Mucosa of descending colon (tissue), 3 donors: ENCODE measurements at places on chromosomes 13 and 19.

- DNase-seq, result no peak
Observed at GRCh38 chr19:34109596-34109995, 62.7 kb upstream of the LSM14A start.

GRCh38 chr19:32581705-32582179 is 752 bp downstream of the PDCD5 start:
- peak; percentile 41 for DNase-seq

- DNase-seq, result no peak
Observed at GRCh38 chr13:59300355-59301173, 863.2 kb downstream of the DIAPH3 start.

GRCh38 chr19:48668332-48668731 is 4.5 kb downstream of the NTN5 start:
- no peak for DNase-seq

DNA sequence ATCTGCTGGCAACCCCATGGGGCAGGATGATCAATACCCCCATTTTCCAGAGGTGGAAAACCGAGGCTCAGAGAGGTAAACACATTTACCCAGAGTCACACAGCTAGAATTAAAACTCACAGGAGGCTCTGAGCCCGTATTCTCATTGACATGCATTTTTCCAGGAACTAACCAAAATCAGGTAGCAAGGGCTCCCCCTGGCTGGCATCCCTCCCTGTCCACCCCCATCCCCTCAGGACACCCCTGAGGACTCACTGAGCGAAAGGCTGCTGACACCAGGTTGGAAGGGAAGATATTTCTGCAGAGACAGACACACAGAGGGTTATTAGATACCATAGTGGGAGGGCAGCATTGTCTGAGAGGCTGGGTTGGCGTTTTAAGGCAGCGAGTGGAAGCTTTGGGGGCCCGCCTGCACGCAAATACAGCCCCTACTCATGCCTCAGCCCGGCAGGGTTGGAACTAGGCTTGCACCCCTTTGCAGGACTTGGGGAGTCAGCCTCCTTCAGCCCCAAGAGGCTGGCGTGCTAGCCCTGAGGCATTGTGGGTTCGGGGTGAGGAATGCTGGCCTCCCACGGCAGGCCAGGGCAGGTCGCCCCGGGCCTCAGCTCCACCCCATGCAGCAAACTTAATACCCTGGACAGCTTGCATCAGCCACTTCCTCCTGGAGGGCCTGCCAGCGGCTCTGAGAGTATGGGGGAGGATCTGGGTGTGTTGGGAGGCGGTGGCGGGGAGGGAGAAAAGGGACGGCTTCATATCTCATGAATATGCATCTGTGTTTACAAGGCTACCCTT is 3.9 kb downstream of the SLC1A5 start:
- peak; percentile 90 for DNase-seq

DNA sequence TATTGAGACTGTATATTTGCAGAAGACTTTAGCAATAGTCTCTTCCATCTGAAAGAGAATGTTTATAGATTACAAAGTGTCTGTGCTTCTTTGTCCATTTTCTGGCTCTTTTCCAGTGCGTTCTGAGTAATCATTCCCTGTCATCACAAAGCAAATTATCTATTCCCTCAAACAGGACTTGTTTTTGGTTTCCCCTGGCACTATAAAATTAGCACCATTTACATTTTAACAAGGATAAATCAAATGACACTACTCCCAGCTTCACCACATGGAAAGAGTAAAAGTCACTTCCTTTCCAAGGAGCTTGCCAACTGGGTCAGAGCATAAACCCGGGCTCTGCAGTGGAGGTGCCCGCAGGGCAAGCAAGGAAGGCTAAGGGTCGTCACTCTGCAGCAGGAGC is 88.1 kb downstream of the SHISA2 start:
- DNase-seq, result no peak

DNA sequence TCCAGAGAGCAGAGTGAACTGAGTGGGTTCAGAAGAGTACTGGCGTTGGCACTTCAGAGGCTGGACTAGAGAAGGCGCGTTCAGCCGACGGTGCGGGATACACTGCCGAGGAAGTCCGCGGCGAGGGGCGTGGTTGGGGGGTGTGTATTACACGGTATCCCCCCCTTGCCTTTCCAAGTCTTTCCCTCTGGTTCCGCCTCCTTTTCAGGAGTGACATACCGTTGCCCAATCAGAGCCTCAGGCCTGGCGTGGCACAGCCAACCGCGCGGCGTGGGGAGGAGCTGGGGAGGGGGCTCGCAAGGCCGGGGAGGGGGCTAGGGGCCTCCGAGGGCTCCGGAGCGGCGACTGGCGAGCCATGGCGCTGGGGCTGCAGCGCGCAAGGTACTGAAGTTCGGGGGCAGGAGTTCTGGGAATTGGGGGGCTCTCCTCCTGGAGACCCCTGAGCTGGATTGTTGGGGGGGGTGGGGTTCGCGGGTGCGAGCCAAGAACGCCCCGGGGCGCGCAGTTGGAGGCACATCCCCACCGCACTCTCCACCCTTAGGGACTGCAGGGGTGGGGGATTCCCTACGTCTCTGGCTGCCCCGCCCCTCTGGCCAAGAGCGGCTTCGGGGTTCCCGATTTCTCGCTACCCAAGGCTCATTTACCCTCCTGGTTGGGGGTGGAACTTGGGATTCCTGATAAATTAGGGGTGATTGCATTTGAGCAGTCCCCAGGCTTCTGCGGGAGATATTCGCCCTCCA is at the start of gene HIF3A:
Gene HIF3A (plus strand): TSS at position 321 of the 740 bp plus-strand sequence. CDS start 35 bp downstream, at position 356.
- peak; percentile 81 for DNase-seq

- no peak for DNase-seq
Observed at GRCh38 chr19:52221831-52222375, 32.1 kb downstream of the PPP2R1A start.

DNA sequence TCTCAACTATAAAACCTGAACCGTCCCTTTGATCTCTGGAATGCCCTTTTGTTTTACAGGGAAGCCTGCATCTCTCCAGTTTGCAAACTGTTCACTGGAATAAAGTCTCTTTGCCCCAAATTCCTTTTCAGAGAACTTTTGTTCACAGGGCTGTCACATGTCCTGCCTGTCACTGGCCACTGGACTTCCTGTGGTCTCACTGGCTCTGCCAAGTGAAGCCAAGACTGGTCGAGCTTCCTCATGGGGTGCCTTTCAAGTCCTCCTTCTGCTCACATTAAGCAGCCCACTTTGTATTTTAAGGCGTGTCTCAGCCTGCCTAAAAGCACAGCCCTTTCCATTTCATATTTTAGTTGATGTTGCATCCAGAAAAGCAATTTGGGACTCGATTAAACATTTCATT is 215.7 kb downstream of the KATNAL1 start:
- DNase-seq, result no peak

- DNase-seq, result no peak
Observed at GRCh38 chr13:51603716-51604115, 19.5 kb downstream of the WDFY2 start.

DNA sequence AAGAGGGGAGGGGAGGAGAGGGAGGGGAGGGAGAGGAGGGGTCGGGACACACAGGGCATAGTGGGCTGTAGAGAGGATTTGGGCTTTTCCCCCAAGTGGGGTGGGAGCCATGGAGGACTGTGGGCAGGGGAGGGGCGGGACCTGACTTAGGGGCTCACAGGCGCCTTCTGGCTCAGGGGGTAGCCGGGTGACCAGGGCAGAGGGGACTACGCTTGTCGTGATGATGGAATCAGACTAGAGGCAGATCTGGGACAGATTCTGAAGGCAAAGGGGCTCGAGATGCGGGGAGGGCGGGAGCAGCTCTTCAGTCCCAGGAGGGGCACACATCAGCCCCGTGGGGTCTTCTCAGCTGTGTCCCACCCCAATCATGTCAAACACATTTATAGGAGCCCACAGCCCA is 13.5 kb downstream of the NDUFA11 start:
- DNase-seq, result no peak

DNA sequence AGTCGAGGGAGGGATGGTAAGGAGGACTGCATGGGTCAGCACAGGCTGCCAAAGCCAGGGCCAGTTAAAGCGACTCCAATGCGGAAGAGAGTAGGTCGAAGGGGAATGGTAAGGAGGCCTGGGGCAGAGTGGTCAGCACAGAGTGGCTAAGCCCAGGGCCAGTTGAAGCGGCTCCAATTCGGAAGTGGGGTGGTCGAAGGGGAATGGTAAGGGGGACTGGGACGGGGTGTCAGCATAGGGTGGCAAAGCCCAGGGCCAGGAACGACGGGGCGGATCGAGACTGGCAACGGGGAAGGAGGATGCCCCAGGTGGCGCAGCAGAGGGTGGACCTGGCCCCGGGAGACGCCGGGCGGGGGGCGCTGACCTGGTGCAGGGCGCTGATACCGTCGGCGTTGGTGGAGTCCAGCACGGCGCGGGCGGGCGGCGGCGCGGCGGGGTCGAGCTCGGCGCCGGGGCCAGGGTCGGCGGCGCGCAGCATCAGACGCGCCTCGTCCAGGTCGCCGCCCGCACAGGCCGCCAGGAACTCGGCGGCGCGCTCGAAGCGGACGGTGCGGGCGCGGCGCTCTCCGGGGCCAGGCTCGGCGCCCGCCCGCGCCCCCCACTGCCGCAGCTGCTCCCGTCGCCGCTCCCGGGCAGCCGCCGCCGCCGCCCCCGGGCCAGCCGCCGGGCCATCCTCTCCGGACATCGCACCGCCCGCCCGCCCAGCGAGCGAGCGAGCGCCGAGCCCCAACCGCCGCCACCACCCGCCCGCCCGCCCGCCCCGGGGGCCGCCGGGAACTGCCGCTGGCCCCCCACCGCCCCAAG is at the start of gene PPP1R12C:
Gene PPP1R12C (minus strand): TSS at position 779 of the 804 bp plus-strand sequence. CDS start 94 bp downstream, at position 685.
- peak; percentile 68 for DNase-seq

DNA sequence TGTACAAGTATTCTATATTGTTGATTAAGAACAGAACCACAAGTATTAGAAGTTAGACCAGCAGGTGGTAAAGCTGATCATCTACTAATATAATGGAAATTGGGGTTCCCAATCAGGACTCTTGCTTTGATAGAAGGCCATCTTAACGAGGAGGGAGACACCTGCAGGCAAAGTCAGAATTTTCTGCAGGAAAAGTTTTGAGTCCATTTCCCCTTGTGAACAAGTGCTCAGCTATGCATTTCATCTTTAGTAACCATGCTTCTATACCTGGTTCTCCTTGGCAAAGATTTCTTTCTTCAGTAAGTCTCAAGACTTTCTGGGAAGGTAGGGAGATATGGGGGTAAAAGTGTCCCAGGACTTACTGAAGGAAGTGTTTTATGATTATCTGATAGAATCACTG is 36.1 kb upstream of the USPL1 start:
- DNase-seq, result peak; percentile 40

- DNase-seq, result no peak
Observed at GRCh38 chr19:12098040-12098439, 33.5 kb downstream of the ZNF844 start.

GRCh38 chr13:108816375-108816774 is 187.0 kb downstream of the MYO16 start:
- no peak for DNase-seq

GRCh38 chr19:19531951-19532805 is 3.5 kb downstream of the YJEFN3 start:
- DNase-seq, result peak; percentile 92

GRCh38 chr13:46595136-46595884 is 42.3 kb downstream of the LRCH1 start:
- DNase-seq, result no peak

DNA sequence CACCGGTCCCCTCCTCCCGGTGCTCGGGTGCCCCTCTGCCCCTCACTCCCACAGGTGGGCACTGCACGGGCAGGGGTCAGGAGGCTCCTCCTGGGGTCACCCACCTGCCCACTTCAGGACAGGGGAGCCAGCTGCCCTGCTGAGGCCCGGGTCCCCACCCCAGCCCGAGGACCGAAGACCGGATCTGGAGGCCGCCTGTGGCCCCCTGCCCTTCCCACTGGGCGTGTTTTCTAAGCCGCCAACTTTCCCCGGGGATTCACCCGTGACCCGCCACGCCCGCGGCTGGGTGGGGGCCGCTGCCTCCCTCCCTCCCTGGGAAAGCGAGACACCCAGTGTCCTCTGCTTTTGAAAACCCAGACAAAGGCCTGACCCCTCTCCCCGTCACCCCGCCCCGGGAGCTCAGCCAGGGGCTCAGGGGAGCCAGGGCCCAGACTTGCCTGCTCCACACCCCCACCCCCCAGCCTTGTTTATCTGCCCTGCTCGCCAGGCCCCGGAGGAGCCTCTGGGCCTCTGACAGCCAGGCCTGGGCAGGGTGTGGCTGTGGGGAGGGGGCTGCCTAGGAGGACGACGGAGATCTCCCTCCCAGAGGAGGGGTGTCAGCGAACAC is 1.3 kb downstream of the PALM start:
- no peak for DNase-seq

- peak; percentile 94 for DNase-seq
Observed at GRCh38 chr19:45677351-45678230, 9.6 kb downstream of the GIPR start.

DNA sequence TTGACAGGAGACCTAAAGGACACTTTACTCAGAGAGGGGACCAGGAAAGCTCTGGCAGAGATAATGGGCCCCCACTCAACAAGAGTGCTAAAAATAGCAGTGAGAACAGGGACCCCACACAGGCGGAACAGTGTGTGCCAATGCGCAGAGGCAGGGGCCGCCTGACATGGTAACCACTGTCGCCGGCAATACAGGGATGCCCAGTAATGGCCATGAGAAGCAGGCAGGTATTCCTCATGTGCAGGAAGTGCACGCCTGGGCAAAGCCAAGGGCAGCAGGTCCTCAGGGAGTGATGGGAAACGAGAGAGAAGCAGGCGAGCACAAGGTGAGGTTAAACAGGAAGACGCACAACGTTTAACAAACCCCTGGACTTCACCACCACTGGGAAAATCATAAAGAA is 757.1 kb downstream of the LIG4 start:
- no peak for DNase-seq

GRCh38 chr13:33284916-33285315 is 639 bp downstream of the STARD13 start:
- DNase-seq, result no peak

GRCh38 chr19:41776700-41777099 is 19.7 kb upstream of the CEACAM3 start:
- DNase-seq, result no peak

DNA sequence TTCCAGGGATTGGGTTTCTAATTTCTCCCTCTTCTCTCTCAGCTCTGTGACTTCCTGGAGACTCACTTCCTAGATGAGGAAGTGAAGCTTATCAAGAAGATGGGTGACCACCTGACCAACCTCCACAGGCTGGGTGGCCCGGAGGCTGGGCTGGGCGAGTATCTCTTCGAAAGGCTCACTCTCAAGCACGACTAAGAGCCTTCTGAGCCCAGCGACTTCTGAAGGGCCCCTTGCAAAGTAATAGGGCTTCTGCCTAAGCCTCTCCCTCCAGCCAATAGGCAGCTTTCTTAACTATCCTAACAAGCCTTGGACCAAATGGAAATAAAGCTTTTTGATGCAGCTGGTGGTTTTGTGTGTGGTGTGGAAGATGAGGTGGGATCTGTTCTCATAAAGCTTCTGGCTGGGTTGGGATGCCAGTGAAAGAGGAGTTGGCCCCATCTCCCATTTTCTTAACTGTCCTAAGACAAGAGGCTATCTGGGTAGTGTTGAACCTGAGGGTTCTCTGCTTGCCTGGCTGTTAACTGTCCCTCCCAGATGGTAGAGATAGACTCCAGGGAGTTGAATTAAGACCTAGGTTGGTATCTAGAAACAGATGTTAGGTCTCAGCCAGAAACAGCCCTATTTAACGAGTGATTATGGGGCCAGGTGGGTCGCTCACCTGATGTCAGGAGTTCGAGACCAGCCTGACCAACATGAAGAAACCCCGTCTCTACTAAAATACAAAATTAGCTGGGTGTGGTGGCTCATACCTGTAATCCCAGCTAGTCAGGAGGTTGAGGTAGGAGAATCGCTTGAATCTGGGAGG is 1.6 kb downstream of the FTL start:
- no peak for DNase-seq
